8988T (cell line): ENCODE measurements at places on chromosomes 12 and 14.

DNA sequence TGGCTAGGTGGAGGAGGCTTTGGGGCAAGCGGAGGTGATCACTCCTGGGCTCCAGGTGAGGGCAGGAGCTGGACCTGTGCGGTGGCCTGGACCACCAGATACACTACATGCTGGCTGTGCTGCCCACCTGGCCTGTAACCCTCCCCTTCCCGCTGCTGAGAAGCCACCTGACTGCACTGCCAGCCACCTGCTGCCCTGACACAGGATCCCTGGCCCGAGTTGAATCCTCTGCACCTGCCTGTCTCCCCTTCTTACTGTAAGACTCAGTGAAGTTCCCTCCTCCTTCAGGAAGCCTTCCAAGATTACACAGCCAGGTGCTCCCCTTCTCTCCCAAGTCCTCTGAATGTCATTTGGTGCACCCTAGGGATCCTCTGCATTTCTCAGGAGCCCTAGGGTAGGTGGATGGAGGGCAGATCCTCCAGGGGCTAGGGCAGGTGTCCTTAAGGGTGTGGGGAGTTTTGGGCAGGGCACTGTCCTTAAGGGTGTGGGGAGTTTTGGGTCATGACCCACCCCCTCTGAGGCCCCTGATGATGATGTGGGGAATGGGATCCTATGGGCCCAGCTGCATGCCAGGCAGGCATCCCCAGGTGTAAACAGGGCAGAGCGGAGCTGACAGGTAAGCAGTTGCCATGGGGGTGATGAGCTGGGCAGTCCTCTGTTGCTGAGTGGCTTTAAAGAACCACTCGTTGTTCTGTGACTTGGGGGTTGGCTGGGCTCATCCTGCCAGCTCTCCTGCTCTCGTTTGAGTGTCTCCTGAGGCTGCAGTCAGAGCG, 6.7 kb upstream of the MTA1 start:
- peak; percentile 37 for DNase-seq

DNA sequence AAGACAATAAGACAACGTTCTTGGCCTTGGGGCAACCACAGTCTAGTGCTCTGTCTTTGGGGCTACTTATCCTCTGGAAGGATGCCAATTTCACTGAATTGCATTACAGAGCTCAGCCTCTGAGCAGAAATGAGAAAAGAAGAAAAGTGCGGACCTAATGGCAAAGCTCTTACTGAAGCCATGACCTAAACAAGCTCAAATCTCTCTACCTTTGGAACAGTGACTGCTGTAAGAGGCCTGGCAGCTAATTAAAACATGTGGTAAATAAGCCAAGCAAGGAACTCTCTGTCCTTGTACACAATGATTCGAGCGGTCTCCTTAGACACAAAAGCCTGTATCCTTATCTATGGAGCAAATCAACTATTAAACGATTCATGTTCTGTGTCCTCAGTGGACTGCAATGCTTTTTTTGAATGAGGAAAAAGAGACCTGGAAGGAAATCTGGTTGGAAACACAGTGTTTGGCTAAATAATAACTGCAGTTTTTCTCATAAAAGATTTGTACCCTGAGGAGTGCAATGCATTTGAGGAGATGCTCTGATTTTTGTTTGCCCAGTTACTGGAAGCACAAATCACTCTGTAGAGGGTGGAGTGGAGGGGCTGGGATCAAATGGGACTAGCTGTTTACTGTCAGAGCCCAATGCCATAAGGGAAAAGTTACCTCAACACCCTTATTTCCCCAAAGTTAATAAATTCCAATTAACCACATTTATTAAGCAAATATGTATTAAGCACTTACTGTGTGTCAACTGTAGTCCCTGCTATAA, 113.9 kb downstream of the NDUFA12 start:
- no peak for DNase-seq

- no peak for DNase-seq
These were observed 143.8 kb upstream of the RTL1 start for GRCh38 chr14:101047326-101047725.

GRCh38 chr12:55041345-55042055, 21.7 kb downstream of the NEUROD4 start:
- no peak for DNase-seq

GRCh38 chr12:124498275-124499189, 68.9 kb downstream of the NCOR2 start:
- no peak for DNase-seq
